Fibroblast of lung (primary cell): ENCODE measurements at places on chromosomes 3 and 15.

GRCh38 chr15:70762469-70763119 lies 764 bp downstream of the UACA start:
- peak; percentile 67 for DNase-seq

GRCh38 chr3:141332416-141332815 lies 35.9 kb upstream of the ZBTB38 start:
- DNase-seq, result no peak

- no peak for DNase-seq
These were observed 231.3 kb downstream of the KCNMB2 start for GRCh38 chr3:178767581-178767980.

DNA sequence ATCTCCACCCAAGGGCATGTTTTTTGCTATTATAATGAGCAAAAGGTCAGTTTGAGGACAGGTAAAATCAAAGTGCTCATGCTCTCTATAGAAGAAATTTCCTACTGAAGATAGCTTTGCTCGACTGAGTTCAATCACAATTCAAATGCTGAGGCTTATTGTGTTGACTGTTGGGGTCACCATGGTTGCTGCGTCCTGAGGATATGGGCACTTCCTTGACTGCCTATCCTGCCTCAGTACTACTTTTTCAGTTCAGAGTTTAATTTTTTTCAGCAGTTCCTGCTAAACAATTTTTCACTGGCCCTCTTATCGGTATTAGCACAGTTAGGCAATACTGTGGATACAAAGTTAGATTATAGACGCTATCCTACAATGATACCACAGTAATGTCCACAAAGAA lies 3.8 kb upstream of the CMTM6 start:
- no peak for DNase-seq

GRCh38 chr3:48899273-48899672 lies 591 bp upstream of the SLC25A20 start:
- no peak for DNase-seq

DNA sequence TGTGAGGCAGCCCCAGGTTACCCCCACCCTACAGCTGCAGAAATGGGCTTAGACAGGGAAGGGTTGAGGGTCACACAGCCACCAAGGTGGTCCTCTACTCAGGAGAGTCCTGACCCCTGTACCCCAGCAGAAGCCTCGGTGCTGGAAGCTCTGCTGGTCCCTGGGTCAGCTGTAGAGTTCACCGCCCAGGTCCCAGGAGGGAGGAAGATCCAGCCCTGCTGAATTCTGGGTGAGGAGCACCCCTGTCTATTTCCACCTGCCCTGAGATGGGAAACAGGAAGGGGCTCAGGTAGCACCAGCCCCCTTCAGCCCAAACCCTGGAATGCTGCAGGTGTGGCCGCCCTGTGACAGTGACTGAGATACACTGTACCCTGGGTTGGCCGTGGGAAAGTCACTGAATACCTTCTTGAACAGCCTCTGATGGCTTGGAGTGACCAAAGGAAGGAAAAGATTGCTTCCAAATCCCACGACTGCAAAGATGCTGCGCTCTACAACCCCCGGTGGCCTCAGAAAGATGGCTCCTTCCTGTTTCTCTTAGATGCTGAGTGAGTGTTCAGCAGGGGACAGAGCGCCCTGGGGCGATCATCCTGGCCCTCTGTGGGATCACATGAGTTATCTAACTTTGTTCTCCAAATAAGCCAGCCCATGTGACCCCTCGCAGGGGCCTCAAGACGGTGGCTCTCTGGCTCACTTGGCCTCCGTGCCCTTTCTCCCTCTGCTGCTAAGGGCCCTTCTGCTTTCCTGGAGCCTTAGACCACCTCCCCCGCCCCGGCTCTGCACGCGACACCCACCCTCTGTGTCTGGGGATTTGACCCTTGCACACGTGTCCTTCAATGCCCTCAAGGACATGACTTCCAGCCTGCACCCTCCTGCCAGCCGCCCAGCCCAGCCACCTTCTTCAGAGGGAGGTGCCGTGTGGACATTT lies 141.9 kb downstream of the NSMCE3 start:
- DNase-seq, result no peak

- peak; percentile 84 for DNase-seq
These were observed 77.5 kb downstream of the CCNL1 start for GRCh38 chr3:157082305-157082982.

DNA sequence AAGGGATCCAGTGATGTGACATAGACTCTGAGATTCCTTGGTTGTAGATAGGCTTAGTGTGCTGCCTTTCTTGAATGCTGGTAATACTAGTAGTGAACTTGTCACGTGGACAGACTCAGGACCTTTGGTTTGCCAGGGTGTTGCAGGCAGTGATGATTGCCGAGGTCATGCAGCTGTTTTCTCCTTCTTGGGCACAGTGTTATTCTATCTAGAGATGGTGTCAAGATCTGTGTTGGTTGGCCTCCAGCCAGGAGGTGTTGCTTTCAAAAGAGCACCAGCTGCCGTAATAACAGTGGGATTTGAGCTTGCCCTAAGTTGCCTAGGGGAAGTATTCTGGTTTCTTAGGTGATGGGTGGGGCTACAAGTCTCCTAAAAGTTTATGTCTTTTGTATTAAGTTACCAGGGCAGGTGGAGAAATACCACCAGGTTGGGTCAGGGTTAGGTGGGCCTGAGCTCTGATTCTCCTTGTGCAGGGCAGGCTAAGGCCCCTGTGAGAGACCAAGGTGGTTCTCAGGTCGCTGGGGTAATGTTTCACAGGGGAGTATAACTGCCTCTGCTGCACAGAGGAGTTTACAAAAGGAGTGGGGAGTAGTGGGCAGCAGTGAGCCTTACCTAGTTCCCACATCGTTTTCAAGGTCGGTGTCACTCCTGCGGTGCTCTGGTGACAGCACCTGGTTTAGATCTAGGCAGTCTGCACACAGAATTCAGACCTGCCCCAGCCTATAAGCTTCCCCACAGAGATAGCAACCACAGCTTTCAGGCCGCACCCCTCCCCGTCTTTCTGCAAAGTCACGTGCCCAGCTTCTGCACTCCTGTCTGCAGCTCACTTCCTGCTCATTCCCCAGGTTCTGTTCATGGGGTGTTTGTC lies 350.3 kb downstream of the DOCK3 start:
- no peak for DNase-seq

GRCh38 chr3:147412261-147412916 lies 3.2 kb downstream of the ZIC1 start:
- no peak for DNase-seq

DNA sequence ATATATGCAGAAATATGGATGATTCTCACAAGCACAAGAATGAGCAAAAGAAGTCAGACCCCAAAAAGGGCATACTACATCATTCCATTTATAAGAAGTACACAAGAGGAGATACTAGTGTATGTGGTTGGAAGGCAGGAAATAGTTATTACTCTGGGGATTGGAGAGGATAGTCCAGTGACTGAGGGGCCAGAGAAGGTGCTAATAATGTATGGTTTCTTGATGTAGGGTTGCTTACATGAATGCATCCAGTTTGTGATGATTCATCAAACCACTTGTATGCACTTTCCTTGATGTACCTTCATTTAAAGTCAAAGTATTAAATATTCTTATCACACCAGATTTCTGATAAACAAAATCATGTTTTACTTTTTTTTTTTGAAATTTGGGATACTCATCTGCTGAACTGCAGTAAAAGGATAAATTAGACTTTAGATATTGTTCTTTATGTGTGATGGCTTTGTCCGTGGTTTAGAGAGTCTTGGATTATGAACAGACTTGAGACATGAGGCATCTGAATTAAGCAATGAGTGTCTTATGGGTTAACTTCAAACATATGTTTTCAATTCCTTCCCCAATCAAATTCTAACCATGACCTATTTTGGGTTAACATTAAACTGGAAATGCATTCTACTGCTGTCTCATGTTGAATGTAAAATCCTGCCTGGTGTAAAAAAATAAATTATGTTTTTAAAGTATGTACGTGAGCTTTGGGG lies 171.2 kb downstream of the SEMA6D start:
- DNase-seq, result no peak

DNA sequence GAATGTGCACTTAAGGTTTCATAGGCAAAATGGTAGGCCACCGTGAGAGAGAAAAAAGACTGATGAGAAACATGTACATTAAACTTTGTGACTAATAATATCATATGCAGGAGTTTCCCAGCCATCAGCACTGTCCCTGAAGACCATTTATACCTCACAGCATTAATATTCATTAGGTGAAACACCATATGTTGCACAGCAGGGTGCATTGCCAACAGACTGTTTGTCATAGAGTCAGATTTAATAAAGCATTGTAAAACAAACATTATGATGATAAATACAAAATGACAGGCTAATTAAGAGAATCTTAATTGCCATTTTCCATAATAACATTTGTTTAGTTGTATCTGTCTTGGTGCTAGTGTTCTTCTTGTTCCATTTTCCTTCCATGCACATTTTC lies 578.3 kb downstream of the EPHA3 start:
- no peak for DNase-seq

GRCh38 chr15:36210426-36210825 lies 369.0 kb upstream of the CDIN1 start:
- DNase-seq, result no peak

GRCh38 chr3:150096700-150097587 lies 126.2 kb upstream of the PFN2 start:
- DNase-seq, result no peak

DNA sequence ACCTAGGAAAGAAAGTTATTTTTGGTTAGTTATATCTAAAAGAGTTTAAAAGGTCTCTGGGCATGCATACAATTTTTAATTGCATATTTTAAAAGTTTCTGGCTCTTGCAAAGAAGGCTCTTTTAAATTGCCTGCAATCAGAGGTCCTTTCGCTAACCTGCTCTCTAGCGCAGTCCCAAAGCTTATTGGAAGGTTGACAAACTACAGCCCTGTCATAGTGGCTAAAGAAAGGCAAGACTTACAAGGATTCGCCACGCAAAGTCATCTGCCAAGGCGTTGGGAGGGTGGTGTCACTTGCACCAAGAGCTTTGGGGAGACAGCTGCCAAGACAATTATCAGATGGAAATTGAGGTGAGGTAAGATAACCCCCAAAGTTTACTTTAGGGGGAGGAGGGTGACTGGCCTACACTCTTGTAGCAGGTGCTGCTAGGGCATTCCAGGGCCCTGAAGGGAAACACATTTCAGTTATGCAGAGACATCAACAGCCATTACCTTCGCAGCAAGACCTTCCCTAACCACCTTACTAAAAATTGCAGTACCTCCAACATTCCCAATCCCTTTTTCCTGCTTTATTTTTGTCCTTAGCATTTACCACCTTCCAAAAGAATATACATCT lies 606.2 kb downstream of the MAGI1 start:
- DNase-seq, result no peak

DNA sequence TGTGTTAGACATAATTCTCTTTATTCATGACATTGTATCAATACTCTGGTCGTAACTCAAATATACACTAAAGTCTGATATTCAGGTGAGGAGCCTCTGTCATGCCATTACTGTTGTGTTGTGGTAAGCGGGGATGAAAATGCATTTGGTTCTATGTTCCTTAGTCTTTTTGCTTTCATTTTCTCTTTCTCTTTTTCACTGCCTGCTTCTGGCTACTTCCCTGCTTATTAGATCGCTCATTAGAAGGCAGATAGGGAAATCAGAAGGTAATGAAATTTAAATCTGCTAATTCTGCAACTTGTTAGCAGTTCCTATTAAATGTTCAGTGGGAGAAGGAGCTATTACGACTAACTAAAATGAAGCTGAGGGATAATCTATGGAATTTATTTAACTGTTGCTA lies 345.0 kb downstream of the GRM7 start:
- no peak for DNase-seq

- DNase-seq, result peak; percentile 78
These were observed 28.3 kb downstream of the GOLGA6A start for GRCh38 chr15:74053941-74054529.

- peak; percentile 50 for DNase-seq
These were observed 82.7 kb upstream of the SOX2 start for GRCh38 chr3:181629029-181629428.

GRCh38 chr15:78003539-78004008 lies 73.9 kb downstream of the TBC1D2B start:
- no peak for DNase-seq

DNA sequence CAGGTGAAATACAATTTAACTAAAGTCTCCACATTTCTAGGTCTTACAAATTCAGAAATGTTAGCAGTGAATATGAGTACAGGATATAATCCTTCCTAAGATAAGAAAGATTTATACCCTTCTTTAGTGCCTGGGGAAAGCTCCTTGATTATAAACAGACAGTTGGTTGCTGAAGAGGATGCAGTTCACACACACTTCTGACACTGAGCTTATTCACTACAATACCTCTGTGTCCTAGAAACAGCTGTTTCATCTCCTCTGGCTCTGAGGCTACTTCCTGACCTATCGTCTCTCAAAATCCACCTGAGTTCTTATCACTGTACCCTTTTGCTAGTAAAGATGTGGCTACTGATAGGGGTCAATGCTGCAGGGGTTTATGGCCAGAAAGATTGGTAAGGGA lies 57.1 kb downstream of the TP63 start:
- DNase-seq, result no peak

- DNase-seq, result no peak
These were observed 23.4 kb upstream of the SLC41A3 start for GRCh38 chr3:126107203-126107939.

DNA sequence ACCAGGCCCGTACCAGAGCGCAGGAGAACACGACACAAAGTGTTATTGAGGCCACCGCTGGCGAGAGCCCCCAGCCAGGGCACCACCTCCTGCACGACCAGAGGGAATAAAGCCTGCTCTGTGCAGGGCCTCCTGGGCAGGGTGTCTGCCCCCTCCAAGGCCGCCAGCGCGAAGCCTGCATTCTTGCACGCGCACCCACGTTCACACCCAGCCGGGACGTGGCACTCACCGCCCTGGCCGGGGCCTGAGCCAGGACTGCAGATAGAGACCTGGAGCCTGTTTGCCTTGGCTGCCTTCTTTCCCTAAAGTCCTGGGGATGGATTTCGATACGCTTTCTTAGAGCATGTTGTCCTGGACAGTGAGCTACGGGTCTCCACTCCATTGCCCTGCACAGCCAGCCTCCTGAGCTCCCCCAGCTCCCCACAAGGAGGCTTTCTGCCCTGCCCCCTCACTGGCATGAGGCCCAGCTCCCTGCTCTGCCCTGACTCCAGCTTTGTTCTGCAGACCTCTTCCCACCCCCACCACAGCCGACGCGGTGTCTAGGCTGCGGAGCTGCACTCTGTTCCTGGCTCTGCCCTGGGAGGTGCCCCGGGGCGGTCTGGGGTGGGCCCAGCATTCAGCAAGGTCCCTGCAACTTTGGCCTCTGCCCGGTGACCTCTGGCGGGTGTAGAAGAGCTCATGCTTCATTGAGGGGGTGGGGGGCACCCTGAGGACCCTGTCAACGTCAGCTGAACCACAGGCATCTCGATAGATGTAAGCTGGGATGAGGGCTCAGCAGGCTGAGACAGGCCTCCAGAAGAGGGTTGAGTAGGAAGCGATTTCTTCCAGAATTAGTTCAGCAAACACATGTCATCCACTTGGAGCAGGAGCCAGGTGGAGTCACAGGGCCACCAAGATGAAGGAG lies 145.0 kb downstream of the LRRK1 start:
- DNase-seq, result peak; percentile 62
